ENCODE measurements at places on chromosomes 6 and 20.

- DNase-seq = no peak
- H3K27ac ChIP-seq = no peak overlapping the region
- H3K4me3 ChIP-seq = no peak overlapping the region
Observed at GRCh38 chr6:118630067-118630466, 21.3 kb downstream of the CEP85L start.

- peak; percentile 43 for DNase-seq
- no peak overlapping the region for H3K4me3 ChIP-seq
- no peaks in the 10 kb centered on the region for H3K4me1 ChIP-seq
- no peaks in the 10 kb centered on the region for H3K36me3 ChIP-seq
- H3K27me3 ChIP-seq = no peaks in the 10 kb centered on the region
Observed at GRCh38 chr6:35948725-35949124, 27.8 kb upstream of the SRPK1 start.

DNA sequence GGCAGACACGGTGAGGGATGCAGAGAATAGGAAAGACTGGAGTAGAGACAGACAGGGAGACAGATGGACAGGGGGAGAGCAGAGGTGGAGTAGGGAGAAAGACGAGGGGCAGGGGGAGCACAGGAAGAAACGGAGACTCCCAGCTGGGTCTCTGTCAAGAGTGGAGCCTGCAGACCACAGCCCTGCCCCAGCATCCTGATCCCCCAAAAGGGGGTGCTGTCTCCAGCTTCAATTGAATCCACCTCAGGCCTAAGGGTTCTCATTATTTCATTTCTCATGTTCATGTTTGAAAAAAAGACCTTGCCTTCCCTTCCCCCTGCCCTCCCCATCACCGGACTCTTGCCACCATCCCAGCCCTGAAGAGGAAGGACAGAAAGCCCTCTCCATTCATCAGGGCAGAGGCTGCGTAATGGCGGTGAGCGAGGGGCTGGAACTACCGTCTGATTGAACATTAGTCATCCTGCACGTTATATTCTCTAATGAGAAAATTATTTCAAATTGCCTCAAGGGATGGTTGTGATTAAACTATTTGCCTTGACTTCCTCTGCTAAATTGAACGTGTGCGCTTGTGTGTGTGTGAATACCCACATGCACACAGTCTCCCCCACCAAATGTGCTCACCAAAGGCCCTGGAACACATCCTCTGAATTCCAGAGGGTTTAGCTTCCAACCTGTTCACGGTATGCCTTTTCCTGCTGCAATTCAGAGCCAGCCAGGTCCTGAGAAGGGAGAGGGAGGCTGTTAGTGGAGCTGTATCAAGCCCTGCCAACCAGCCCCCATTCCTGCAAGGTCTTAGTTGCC is 98.3 kb downstream of the CDC5L start:
- H3K4me3 ChIP-seq = no peak overlapping the region
- no peaks in the 10 kb centered on the region for H3K27me3 ChIP-seq
- no peaks in the 10 kb centered on the region for H3K36me3 ChIP-seq

- H3K36me3 ChIP-seq = no peaks in the 10 kb centered on the region
- DNase-seq = peak; percentile 55
- no peaks in the 10 kb centered on the region for H3K4me1 ChIP-seq
- H3K4me3 ChIP-seq = no peak overlapping the region
- H3K27ac ChIP-seq = no peak overlapping the region
- H3K27me3 ChIP-seq = no peaks in the 10 kb centered on the region
Observed at GRCh38 chr6:100719883-100720682, 161.0 kb downstream of the ASCC3 start.

- peaks cover 22% of the 10 kb centered on the region for H3K36me3 ChIP-seq
- no peak overlapping the region for H3K27ac ChIP-seq
- no peaks in the 10 kb centered on the region for H3K27me3 ChIP-seq
- DNase-seq = no peak
- peaks cover 12% of the 10 kb centered on the region for H3K4me1 ChIP-seq
Observed at GRCh38 chr20:47311967-47312681, 44.4 kb downstream of the ZMYND8 start.

DNA sequence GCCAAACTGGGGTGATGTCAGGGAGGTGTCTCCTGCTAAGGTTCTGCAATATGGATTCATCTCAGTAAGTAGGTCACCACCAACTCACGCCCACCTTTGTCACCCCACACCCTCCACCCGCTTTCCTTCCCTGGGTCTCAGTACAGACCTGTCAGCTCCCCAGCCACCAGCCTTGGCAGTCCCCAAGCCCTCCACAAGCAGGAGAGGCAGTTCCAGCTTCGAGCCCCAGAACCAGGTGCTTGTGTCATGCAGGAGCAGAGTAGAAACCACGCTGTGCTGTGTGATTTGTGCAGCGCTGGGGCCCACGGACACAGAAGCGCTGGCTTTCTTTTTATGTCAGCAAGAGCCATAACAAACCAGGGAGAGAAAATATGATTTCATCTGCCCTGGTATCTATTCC is 89.0 kb upstream of the CDH4 start:
- no peak overlapping the region for H3K4me3 ChIP-seq
- H3K27ac ChIP-seq = no peak overlapping the region
- no peak for DNase-seq
- no peaks in the 10 kb centered on the region for H3K36me3 ChIP-seq
- H3K4me1 ChIP-seq = peaks cover 3% of the 10 kb centered on the region

GRCh38 chr6:24719125-24719971 is at the start of gene C6orf62:
C6orf62 (minus strand) TSS chr6:24719154; CDS start chr6:24718668, 486 bp downstream.
- H3K4me1 ChIP-seq = peaks cover 6% of the 10 kb centered on the region
- peak within 1 kb of the TSS; percentile 36 for H3K27ac ChIP-seq
- peaks cover 49% of the 10 kb centered on the region for H3K36me3 ChIP-seq
- H3K27me3 ChIP-seq = no peaks in the 10 kb centered on the region

DNA sequence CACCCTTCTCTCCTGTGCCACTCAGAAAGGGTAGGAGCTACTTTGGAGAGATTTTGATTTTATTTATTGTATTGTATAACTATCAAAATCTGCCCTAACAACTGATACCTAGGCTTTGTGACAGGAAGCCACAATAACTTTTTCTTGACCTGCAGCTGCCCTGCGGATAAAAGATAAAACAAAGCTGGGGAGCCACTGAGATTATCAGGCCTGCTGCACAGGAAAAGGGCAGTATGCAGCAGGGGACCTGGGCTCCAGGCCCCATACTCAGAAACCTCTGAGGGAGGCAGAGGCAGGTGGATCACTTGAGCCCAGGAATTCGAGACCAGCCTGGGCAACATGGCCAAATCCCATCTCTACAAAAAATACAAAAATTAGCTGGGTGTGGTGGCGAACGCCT is 980 bp upstream of the SNX21 start:
- no peak overlapping the region for H3K27ac ChIP-seq
- peaks cover 8% of the 10 kb centered on the region for H3K36me3 ChIP-seq
- no peaks in the 10 kb centered on the region for H3K27me3 ChIP-seq
- peak overlapping the region; percentile 87 for H3K4me3 ChIP-seq
- no peak for DNase-seq

- peaks cover 22% of the 10 kb centered on the region for H3K27me3 ChIP-seq
- H3K4me3 ChIP-seq = no peak overlapping the region
- H3K36me3 ChIP-seq = no peaks in the 10 kb centered on the region
- no peak overlapping the region for H3K27ac ChIP-seq
- peaks cover 1% of the 10 kb centered on the region for H3K4me1 ChIP-seq
- DNase-seq = no peak
Observed at GRCh38 chr20:4729265-4729664, 7.6 kb downstream of the PRND start.

DNA sequence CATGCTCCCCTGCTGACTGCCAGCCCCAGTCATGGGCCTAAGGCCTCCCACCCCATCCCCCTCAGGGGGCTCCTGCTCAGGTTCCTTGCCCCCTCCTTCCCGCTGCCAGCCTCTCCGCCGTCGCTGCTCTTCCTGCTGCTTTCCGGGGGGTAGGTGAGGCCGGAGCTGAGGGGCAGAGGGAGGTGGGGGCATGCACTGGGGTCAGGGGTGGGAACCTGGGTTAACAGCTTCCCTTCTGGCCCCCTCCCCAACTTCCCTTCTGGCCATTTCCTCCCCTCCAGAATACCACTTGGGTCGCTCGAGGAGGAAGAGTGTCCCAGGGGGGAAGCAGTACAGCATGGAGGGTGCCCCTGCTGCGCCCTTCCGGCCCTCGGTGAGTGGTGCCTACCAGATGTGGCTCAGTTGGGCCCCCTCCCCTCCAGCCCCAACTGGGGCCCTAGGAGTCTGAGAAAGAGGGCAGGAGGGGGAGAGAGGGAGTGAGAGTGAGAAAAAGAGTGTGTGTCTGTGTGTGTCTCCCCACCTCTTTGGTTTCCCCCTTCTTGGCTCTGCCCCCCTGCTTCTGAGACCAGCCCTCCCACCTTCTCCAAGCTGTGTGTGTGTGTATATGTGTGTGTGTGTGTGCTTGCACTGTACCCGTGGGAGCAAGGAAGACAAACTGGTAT is 12.1 kb downstream of the SYNGAP1 start:
- no peak for DNase-seq
- no peak overlapping the region for H3K27ac ChIP-seq
- H3K4me1 ChIP-seq = peaks cover 53% of the 10 kb centered on the region
- no peak overlapping the region for H3K4me3 ChIP-seq

- H3K4me1 ChIP-seq = no peaks in the 10 kb centered on the region
- H3K27me3 ChIP-seq = no peaks in the 10 kb centered on the region
- no peak overlapping the region for H3K4me3 ChIP-seq
- no peak for DNase-seq
Observed at GRCh38 chr6:124438546-124439065, 523.6 kb upstream of the RNF217 start.

- no peak overlapping the region for H3K27ac ChIP-seq
- no peaks in the 10 kb centered on the region for H3K36me3 ChIP-seq
- no peak overlapping the region for H3K4me3 ChIP-seq
- H3K27me3 ChIP-seq = peaks cover 4% of the 10 kb centered on the region
- no peak for DNase-seq
Observed at GRCh38 chr6:150697515-150697914, 97.8 kb downstream of the PLEKHG1 start.

DNA sequence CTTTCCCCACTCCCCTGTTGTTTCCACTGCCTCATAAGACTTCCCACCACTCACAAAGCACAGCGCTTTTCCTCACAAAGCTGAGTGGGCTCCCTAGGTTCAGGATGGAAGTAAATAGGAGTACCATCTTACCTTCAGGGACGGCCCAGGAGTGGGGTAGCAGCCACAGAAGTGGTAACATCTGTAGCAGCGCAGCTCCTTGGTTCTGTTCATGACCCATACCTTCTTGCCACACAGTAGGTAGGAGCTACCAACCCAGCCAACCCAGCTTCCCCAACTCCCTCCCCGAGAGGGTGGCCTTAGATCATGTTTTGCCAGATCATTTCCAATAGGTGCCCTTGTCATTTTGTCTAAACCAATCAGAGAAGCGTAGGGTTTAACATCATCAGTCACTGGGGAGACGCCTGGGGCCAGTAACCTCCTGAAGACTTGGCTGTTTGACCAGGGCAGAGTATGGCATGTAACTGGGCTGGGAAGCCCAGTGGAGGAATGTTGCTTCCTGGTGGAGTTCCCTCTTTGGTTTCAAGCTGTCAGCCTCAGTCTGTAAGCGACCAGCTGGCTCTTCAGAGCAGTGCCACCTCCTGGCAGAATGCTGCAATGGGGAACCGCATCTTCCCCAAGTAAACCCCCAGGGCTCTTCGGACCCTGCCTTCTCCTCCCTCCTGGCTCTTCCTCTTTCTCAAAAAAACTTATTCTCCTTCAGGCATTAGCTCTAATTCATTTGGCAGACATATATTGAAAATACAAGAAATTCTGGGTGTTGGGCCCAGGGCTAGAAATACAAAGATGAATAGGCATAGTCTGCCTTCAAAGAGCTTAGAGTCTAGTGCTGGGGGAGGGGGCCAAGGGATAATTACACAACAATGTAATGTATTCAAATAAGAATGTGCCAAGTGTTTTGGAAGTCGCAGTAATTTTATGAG is at the start of gene HLA-DMA:
Gene HLA-DMA (minus strand): TSS at position 281 of the 923 bp plus-strand sequence. CDS start 61 bp downstream, at position 220.
- peaks cover 3% of the 10 kb centered on the region for H3K4me1 ChIP-seq
- no peak within 1 kb of the TSS for H3K27ac ChIP-seq
- peak within 1 kb of the TSS; percentile 74 for H3K4me3 ChIP-seq
- H3K27me3 ChIP-seq = no peaks in the 10 kb centered on the region
- no peaks in the 10 kb centered on the region for H3K36me3 ChIP-seq

- H3K4me3 ChIP-seq = peak overlapping the region; percentile 66
- no peaks in the 10 kb centered on the region for H3K36me3 ChIP-seq
- H3K4me1 ChIP-seq = no peaks in the 10 kb centered on the region
- peak; percentile 87 for DNase-seq
Observed at GRCh38 chr6:27687154-27688013, 214.5 kb upstream of the ZNF184 start.

GRCh38 chr6:17863901-17864754 is 123.3 kb downstream of the KIF13A start:
- H3K27ac ChIP-seq = peak overlapping the region; percentile 83
- peak; percentile 77 for DNase-seq
- no peaks in the 10 kb centered on the region for H3K27me3 ChIP-seq
- H3K36me3 ChIP-seq = no peaks in the 10 kb centered on the region
- no peak overlapping the region for H3K4me3 ChIP-seq

- peak; percentile 7 for DNase-seq
- no peaks in the 10 kb centered on the region for H3K27me3 ChIP-seq
- no peaks in the 10 kb centered on the region for H3K36me3 ChIP-seq
- H3K4me1 ChIP-seq = peaks cover 5% of the 10 kb centered on the region
Observed at GRCh38 chr6:114049367-114049966, 78.5 kb upstream of the HDAC2 start.

- H3K27ac ChIP-seq = no peak overlapping the region
- no peak overlapping the region for H3K4me3 ChIP-seq
- no peak for DNase-seq
- no peaks in the 10 kb centered on the region for H3K4me1 ChIP-seq
Observed at GRCh38 chr6:139828751-139829519, 454.5 kb upstream of the CITED2 start.

GRCh38 chr20:62874964-62875344 is 13.3 kb upstream of the TCFL5 start:
- no peaks in the 10 kb centered on the region for H3K27me3 ChIP-seq
- no peak overlapping the region for H3K4me3 ChIP-seq
- no peak for DNase-seq
- H3K27ac ChIP-seq = no peak overlapping the region
- peaks cover 17% of the 10 kb centered on the region for H3K4me1 ChIP-seq
- H3K36me3 ChIP-seq = peaks cover 7% of the 10 kb centered on the region

- H3K36me3 ChIP-seq = peaks cover 29% of the 10 kb centered on the region
- peaks cover 20% of the 10 kb centered on the region for H3K4me1 ChIP-seq
- H3K4me3 ChIP-seq = peak overlapping the region; percentile 95
- no peak overlapping the region for H3K27ac ChIP-seq
- H3K27me3 ChIP-seq = no peaks in the 10 kb centered on the region
- DNase-seq = no peak
Observed at GRCh38 chr6:109456111-109456583, 575 bp upstream of the MICAL1 start.

- H3K27me3 ChIP-seq = no peaks in the 10 kb centered on the region
- H3K36me3 ChIP-seq = no peaks in the 10 kb centered on the region
- H3K4me3 ChIP-seq = no peak overlapping the region
- H3K4me1 ChIP-seq = no peaks in the 10 kb centered on the region
Observed at GRCh38 chr6:123201869-123202372, 205.9 kb downstream of the CLVS2 start.

DNA sequence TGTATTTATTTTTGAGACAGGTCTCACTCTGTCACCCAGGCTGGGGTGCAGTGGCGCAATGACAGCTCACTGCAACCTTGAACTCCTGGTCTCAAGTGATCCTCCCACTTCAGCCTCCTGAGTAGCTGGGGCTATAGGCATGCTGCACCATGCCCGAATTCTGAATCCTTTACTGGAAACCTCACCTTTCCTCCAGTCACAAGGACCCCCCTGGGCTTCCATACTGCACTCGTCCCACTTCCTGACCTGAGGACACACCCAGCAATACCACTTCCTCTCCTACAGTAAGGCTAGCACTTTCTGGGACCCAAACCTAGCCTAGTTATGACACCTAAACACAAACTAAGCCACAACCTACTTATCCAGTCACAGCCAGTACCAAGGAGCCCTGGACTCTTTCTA is 68.2 kb downstream of the FAM217A start:
- H3K4me1 ChIP-seq = peaks cover 3% of the 10 kb centered on the region
- H3K27me3 ChIP-seq = no peaks in the 10 kb centered on the region
- DNase-seq = no peak
- H3K36me3 ChIP-seq = peaks cover 2% of the 10 kb centered on the region
- no peak overlapping the region for H3K4me3 ChIP-seq
- H3K27ac ChIP-seq = no peak overlapping the region
